ENCODE measurements at places on chromosomes 11 and 22.

DNA sequence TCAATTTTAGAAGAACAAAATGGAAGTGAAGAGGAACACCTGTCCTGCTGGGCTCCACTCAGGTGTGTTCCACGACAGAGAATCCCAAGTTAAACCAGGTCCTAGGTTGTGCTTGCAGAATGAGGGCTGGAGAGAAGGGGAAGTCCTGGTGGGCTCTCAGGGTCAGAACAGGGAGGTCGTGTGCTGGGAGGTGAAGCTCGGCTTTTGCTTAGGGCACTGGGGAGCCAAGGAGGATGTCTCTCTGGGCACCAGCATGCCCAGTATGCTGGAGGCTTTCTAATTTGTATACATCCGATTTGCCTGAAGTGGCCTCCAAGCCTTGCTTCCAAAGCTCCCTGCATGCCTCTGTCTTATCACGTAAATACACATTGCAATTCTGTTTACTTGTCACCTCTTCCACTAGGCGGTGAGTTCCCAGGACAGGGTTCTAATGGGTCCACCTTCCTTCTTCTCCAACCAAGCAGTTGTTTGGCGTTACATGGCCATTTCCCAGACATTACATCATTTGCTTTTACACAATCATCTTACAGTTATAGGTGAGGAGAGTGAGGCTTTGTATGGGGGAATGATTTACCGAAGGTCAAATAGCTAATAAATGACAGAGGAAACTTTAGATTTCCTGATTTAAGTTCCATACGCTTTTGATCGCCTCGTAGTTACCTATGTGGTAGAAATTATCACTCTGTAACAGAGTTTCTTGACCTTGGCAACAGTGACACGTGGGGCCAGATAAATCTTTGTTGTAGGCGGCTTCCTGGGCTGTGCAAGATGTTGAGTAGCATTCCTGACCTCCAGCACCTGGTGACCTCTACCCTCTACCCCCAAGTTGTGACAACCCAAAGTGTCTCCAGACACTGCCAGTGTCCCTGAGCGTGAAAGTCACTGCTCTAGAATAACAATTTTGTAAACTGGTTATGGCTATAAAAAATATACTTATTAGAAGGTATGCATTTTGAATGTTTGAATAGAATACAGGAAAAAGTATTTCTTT lies 901.5 kb downstream of the TBC1D22A start:
- DNase-seq: no peak

- DNase-seq: no peak
Measured at GRCh38 chr11:44243595-44244343, 66.2 kb downstream of the ALX4 start.

DNA sequence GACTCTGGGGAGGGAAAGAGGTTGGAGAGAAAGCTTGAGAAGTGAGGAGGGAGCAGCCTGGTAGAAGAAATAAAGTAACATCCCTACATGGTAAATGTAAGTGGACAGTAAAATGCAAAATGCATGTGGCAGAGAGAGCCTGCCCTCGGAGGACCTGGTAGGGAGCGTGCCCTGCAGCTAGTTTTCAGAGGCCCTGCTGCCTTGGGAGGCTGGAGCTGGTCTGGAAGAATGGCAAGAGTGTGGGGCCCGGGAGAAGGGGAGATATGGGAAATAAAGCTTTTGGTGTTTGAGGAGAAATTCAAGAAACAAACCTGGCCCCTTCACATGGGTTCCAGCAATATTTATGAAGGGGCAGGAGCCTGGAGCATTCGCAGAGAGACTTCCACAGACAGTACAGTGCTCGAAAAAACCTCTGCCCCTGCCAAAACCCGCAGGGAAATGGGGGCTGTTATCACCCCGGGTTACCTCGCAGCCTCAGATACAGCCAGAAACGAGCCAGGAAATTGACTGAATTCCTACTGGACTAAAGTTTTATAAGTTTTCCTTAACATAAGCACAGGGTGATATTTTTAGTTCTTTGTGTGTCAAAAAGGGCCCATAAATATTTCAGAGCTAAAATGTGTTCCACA lies 363.0 kb downstream of the TENM4 start:
- no peak for DNase-seq

DNA sequence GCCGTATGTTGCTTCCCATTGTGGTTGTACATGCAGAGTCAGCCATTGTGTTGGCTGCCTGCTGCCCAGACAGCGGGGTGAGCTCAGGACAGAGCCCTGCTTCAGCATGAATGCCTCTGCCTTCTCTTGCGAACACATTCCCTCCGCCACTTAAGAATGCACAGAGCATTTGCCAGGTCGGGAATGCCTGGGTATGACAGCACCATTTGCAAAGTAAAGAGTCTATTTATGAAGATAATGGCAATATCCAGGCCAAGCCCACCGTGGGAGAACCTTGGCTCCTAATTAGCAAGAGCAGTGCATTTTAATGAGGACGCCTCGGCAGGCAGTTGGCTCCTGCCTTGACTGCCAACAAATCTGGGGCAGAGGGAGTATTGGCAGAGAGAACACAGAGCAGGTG lies 62.5 kb upstream of the SORL1 start:
- no peak for DNase-seq

GRCh38 chr22:46911346-46911745 lies 148.9 kb downstream of the TBC1D22A start:
- DNase-seq: no peak

- DNase-seq: no peak
Measured at GRCh38 chr11:46176421-46176820, 55.2 kb upstream of the PHF21A start.

DNA sequence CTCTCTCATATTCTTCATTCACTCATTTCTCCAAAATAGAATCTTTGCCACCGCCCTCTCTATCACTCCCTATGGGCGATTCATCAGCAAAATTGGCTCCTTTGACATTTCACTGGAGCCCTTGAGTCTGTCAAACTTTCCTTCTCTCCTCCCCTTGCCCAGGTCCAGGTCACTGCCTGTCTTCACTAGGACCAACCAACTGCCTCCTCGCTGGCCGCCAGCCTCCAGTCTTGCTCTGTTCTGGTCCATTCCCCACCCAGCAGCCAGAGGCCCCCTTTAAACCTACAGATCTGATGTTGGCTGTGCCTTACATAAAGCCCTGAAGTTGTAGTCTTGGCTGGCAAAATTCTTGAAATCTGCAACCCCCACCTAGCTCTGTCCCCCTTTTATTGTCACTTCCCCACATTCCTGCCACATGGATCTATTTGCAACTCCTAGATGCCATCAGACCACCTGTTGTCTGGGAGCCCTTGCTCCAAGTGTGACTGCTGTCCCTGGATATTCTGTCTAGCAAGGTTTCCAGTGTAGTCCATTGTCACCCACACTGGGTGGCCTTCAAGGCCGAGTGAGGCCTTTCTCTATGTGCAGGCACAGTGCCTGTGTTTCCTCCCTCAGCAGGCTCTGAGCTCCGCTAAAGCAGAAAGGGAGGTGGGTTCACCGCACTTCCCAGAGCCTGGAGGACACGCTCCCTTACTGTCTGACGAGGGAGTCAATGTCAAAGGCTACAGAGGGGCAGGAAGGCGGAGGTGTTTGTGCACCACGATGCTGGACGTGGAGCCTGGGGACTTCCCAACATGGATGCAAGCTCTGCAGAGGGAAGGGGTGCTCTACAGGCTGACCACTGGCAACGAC lies 25.5 kb downstream of the MYEOV start:
- no peak for DNase-seq

DNA sequence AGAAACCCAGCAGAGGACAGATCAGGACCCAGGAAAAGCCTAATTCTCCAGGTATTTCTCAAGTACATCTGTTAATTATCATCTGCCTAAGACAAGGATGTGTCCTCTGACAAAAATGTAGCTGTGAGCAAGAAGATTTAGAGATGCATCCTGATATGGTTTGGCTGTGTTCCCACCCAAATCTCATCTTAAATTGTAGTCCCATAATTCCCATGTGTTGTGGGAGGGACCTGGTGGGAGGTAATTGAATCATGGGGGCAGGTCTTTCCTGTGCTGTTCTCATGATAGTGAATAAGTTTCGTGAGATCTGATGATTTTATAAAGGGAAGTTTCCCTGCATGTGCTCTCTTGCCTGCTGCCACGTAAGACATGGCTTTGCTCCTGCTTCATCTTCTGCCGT lies 381.8 kb downstream of the BUD13 start:
- DNase-seq: no peak

DNA sequence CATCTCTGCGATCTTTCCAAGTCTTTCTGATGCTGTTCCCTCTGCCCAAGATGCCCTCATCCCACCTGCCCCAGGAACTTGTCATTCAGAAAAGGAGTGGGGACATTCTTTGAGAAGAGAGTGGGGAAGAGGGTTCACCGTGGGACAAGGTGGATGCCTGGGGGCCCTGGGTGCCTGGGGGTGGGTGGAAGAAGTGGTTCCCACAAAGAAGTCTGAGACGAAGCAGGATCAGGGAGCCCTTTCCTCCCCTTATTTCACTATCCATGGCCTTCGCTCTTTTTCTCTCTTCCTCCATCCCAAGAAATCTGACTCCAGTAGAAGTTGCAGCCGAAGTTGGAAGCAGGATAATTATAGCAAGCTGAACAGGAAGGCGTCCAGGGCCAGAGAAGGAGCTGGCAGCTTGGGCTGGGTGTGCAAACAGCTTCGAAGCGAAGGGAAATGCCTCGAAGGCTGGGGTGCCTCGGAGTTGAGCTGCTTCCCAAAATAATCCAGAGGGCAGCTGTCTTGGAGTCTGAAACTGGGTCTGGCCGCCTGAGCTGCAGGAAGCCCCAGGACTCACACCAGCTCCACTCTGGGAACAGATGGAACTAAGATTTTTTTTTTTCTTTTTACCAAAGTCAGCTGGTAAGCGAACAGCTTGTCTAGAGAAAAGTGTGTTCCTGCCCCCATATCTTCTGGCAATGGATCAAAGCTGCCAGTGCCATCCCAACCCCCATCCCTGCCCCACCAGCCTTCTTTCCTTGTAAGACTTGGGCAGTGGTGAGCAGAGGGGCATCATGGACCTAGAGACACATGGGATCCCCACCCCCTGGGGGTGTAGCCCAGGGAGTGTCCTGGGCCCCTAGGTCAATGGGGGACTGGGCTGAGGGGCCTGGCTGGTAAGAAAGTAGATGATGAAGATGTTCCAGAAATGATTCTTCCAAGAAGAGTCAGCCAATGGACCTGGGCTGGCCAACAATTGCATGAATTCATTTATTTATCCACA lies 31.5 kb downstream of the PARVG start:
- no peak for DNase-seq

DNA sequence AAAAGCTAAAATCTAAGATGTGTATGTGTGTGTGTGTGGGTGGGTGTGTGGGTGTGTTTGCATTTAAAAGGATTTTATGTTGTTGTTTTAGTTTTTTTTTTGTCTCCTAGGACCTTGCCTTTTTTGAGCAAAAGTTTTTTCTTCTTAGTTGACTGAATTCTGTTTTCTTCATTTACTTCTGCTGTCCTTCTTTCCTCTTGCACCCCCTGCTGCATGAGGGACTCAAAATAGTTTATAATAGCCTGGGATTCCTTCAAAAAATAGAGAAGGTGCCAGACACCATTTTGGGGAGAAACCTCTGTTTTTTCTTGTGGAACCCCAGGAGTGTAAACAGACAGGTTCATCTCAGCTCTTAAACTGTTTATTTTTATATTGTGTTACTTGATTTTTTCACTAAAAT lies 817.7 kb downstream of the TBC1D22A start:
- no peak for DNase-seq

- no peak for DNase-seq
Measured at GRCh38 chr22:45552580-45553350, 50.1 kb downstream of the FBLN1 start.

- no peak for DNase-seq
Measured at GRCh38 chr11:112540261-112540660, 279.6 kb upstream of the PLET1 start.

DNA sequence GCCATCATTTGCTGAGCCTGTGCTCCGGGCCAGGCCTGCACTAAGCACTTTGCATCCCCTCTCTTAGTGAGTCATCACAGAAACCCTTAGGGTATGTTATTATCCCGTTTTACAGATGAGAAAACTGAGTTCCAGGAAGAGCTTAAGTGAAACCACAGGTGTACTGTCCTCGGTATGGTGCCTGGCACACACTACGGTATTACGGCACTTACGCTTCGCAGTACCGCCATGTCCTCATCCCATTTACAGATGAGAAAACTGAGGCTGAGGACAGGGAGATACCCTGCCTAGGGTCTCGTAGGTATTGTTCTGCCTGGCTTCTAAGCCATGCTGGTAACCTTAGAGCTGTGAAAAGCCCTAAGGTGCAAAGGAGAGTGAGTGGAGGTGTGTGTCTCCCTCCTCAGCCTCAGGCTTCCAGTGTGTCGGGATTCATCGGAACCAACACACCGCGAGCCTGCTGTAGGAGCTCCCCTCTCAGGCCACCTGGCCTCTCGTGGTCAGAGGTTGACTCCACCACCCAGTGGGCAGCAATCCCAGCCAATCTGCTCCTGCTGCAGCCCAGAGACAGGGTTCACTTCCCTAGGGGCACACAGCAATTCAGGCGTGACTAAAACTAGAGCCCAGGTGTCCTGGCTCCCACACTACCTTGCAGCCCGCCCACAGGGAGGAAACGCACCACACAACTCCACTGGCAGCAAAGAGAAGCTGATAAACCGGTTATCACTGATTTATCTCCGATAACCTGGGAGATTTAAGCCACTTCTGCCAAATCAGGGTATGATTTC lies 39.6 kb upstream of the HMOX1 start:
- no peak for DNase-seq

Measured in pulmonary artery endothelial cell (primary cell).